ENCODE measurements at places on chromosomes 1 and 21.

GRCh38 chr1:89809556-89809955 is 11.3 kb upstream of the LRRC8D start:
- DNase-seq = no peak

- DNase-seq = no peak
These were observed 23.9 kb downstream of the GNAT2 start for GRCh38 chr1:109595531-109595930.

GRCh38 chr1:77388661-77389060 is 106.8 kb downstream of the AK5 start:
- no peak for DNase-seq

DNA sequence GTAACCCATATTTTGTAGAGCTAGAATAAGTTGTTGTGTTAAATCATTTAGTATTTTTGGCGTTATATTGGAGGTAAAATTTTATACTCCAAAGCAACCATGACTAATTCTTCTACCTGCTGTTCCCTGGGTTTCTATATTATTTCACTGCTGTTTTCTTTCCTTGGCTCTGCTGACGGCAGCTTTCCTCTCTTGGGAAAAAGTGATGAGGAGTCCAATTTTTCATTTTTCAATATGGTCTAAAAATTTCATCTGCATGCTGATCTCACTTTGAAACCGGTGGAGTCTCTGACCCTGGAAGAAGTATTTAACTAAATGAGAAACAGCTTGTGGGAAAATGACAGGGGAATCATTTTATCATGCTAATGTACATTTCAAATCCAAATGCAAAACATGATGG is 110.2 kb downstream of the IFI44 start:
- DNase-seq = no peak

GRCh38 chr21:19463966-19464365 is 1060.4 kb upstream of the TMPRSS15 start:
- no peak for DNase-seq

GRCh38 chr1:109876617-109877316 is 33.9 kb upstream of the CSF1 start:
- DNase-seq = no peak

DNA sequence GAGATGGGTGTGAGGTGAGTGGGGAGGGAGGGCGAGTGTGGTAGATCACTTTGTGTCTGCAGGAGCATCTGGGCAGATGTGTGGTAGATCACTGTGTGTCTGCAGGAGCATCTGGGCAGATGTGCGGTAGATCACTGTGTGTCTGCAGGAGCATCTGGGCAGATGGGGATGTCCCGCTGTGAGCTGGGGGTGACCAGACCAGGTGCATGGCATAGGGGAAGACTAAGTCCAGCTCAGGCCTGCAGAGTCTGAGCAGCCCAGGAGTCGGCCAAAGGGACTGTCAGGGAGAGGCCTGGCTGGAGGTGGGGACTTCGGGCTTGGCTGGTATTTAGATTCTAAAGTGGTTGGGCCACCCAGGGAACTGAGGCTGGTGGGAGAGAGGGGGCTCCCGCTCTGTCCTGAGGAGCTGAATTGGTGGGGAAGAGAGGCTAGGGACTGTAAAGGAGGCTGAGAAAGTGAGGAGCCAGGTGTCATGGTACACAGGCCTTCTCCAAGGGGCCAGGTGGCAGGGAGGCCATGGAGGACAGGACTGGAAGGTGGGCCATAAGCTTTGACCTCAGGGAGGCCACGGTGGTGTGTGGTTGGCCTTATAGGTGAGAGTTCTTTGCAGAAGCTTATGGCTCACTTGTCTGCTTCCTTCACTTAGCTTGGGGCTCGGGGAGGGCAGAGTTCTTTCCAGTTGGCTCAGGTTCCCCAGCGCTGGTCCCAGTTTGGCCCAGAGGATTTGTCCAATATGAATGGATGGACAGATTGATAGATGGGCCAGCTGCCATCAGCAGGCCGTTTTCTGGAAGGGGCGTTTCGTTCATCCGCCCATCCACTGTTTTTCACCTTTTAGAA is 15.6 kb downstream of the ZNF362 start:
- DNase-seq = no peak

GRCh38 chr1:184965944-184966860 is 8.1 kb downstream of the NIBAN1 start:
- no peak for DNase-seq
